ENCODE measurements at places on chromosomes 6 and 20.

DNA sequence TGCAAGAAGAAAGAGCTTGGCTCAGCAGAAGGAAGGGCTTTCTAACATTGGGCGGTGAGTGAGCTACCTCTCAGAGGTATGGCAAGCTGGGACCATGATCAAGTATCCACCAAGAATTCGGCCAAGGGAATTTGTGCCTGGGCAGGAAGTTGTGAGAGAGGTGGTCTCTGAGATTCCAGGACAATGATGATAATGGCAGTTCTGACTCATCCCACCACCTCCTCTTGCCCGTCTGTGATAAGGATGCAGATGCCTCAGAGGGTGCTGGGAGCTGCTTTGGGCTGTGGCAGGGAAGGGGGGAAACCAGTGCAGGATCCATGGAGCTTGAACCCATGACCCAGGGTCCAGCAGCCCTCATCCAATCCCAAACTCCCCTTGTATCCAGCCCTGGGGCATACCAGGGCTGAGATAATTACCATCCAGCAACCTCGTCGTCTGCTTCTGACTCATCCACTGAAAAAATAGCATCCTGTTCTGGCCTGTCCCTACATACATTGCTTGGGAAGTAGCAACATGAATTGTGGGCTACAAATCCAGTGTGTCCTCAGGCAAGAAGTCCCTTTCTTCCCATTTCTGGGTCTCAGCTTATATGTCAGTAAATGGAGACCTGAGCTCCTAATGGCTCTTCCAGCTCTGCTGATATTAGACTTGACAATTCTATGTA lies 5.9 kb downstream of the TGM6 start:
- no peak for DNase-seq

- DNase-seq: no peak
Observed at GRCh38 chr6:118656847-118657451, 5.6 kb upstream of the CEP85L start.

DNA sequence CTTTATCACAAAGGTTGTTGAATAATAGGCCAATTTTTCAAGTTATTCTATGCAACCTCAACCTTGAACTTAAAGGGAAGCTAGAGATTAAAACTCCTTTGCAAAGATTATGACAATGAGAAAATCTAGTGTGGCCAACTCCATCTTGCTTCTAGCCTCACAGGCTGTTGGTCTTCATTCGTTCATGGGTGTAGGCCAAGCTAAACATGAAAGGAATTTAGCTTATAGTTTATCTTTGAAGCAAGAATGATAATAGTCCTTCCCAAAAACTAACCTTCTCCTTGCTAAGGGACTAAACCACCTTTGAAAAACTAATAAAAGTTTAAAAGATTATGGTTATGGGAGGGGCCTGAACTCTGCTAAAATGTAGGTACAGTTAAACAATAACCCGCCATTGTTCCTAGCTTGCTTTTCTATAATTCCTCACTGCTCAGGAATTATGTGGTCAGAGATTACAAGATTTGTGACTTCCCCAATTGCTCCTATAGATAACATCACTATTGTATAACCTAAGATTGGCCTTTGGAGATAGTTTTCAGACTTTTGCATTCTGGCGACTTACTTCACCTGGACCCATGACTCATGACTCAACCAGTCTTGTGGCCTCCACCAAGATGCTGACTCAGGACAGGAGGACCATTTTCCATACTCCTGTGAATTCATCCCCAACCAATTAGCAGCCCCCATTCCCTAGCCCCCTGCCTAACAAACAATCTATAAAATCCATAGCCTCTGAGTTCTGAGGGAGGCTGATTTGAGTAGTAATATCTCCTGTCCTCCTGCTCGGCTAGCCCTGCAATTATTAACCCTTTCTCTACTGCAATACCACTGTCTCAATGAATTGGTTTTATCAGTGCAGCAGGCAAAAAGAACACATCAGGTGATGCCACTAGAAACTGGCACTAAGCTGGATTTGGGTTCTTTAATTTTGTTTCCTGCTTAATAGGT lies 154.5 kb downstream of the CD83 start:
- DNase-seq: no peak

DNA sequence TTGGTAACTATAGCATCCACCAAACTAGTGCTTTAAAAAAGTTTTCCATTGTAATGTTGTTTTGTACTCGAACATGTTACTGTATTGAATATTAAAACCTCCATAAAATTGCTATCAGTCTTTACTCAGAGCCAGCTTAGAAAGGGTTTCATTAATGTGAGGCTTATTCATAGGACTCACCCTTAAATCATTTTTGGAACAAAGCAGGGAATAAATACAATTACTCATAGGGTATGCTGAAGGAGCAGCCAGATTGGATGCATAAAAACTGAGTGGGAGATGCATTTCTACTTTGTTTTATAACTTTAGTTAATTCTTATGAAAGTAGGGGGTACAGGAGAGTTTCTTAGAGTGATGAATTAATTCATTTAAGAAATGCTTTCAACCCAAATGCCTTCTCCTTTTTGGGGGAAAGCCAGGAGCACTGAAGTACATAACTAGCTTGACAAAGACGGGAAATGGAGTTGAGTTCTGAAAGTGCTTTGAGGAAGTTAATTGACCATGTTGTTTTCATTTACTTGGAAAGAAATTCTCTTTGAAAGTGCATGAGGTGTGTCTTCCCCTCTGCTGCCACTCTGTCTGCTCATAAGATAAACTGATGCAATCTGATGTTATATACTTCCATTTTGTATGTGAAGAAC lies 90.3 kb downstream of the RNF144B start:
- no peak for DNase-seq

DNA sequence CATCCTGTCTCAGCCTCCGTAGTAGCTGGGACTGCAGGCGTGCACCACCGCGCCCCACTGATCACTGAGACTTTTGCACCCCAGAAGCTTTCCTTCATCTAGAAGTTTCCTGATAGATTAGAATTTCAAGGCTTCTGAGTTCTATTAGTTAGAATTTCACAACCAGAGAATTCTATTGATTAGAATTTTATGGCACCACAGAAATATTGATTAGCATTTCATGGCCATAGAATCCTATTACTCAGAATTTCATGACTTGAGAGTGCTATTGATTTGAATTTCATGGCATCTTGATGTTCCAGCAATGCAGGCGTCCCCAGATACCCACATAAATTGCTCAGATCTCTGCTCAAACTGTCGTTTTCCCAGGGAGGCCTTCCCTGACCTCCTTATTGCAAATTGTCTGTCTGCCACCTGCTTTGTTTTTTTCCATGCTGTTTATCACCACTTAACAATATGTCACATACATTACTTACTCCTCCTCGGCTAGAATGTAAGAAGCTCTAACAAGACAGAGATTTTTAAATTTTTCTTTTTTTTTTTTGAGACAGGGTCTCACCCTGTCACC lies 16.9 kb upstream of the CBFA2T2 start:
- no peak for DNase-seq

DNA sequence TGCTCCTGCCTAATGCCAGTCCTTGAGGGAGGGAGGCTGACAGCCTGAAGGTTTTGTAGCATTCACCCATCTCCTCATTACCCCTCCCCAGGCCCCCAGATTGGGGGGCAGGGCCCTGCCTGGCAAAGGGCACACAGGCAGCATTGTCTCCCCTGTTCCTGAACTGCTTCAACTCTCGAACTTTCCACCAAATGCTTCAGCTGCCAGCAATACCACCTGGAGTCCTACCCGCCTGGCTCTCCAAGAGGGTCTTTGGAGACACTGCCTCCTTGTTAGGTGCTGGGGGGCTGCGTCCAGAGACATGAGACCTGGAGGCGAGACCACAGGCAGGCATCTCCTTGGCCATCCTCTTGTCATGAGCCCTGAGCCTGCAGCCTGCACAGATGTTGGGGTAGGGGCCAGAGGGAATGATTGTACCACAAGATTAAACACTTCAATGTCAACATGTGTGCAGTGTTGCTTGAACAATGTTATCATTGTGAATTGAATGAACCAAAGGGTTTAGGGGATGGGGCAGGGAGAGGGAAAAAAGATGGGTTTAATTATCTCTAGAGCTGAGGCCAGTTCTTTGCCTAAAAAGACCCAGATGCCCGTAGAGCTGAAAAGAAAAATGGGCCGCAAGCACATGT lies 25.0 kb downstream of the BMP7 start:
- DNase-seq: no peak

GRCh38 chr6:74268815-74269599 lies 573.0 kb downstream of the CD109 start:
- no peak for DNase-seq

GRCh38 chr6:36694616-36695015 lies 3.0 kb upstream of the RAB44 start:
- no peak for DNase-seq

- DNase-seq: no peak
Observed at GRCh38 chr20:43388268-43389002, 69.3 kb upstream of the SRSF6 start.

DNA sequence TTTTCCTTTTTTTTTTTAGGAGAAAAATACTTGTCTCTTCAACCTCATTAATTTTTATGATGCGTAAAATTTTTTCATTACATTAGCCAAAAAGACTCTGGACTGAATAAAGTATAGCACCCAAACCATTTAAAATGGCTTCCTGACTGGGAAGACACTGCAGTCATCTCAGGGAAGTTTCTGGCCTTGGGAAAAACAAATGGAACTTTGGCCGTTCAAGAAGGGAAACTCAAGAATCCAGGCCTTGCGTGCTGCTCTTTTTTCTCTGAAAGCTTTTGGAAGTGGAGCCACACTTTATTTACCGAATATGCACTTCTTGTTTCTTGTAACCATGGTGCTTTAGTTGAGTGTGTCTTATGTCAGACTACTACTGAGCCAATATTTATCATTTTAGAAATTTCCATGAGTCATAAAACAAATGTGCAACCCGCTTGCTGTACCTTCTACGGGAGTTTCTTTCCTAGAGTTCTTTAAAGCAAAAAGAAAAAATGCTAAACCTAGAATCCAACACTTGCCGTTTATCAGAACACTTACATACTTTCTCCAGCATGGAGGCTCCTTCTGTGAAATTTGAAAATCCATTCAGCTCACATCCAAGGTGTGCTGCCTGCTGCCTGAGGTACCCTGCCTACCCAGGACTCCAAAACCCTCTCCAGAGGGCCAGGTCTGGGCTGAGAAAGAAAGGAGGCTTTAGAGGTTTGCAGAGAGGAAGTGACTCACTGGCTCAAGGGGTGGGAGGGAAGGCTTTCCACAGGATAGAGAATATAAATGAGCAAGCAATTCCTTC lies 11.5 kb upstream of the DSTN start:
- DNase-seq: no peak

GRCh38 chr6:25034431-25034921 lies 98.7 kb upstream of the RIPOR2 start:
- no peak for DNase-seq

DNA sequence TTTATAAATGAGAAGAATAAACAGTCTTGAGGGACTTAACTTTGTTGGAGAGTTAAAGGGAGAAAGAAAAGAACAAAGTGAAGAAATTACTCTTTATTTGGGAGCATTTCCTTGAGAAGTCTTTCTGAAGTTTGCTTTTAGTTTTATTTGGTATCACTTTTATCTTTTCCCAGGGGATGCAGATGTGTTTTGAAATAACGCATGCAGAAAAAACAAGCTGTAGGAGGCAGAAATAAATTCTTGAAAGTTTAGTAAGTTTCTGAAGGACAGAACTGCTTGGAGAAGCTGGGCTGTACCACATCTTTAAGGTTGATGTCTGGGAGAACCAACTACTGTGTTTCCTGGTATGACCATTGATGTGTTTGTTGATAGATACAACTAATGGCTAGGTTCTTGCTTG lies 75.0 kb downstream of the PLCB4 start:
- DNase-seq: no peak

GRCh38 chr6:144882425-144882824 lies 597.3 kb downstream of the UTRN start:
- DNase-seq: no peak

DNA sequence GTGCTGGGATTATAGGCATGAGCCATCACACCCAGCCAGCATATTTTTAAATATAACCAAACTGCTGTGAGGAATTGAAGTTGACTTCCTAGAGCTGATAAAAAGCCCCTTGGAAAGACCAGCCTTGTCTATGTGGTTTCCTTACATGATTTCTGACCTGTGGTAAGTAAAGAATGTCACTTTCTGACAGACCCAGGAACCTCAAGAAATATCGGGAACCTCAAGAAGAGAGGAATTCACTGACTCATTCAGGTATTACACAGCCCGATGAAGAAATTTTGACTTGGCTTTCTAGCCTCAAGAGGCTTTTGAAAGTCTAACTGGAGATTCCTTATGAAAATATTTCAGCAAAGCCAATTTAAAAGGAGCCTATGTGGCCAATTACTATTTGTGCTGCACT lies 71.8 kb downstream of the FOXF2 start:
- DNase-seq: no peak

DNA sequence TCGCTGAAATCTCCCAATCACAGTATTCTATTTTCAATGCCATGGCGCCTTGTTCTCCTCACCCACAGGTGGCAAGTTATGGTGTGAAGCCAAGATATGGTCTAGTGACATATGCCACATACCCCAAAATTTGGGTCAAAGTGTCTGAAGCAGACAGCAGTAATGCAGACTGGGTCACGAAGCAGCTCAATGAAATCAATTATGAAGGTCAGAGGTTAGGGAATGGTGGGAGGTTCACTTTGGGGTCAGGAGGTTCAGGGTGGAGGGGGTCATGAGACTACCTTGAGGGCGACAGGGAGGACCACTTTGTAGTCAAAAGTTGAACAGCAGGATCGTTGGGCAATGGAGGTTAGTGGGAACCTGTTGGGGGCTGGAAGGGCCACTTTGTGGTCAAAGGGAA lies 2.4 kb downstream of the CFB start:
- DNase-seq: no peak

GRCh38 chr20:20353576-20353975 lies 14.3 kb upstream of the INSM1 start:
- no peak for DNase-seq

- no peak for DNase-seq
Observed at GRCh38 chr6:12567682-12568081, 148.9 kb upstream of the PHACTR1 start.

GRCh38 chr6:155190677-155191076 lies 73.1 kb upstream of the CLDN20 start:
- no peak for DNase-seq

DNA sequence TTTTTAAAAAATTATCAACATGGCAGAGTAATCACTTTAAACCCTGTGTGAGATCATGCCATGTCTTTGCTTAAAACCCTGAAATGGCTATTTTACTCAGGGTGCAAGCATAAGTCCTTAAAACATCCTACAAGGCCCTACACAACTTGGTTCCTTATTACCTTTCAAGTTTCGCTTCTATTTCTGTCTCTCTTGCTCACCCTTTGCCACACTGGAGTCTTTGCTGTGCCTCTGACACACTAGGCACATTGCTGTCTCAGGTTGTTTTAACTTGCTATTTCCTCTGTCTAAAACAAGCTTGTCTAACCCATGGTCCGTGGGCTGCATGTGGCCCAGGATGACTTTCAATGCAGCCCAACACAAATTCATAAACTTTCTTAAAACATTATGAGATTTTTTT lies 55.6 kb downstream of the KIAA0408 start:
- no peak for DNase-seq

DNA sequence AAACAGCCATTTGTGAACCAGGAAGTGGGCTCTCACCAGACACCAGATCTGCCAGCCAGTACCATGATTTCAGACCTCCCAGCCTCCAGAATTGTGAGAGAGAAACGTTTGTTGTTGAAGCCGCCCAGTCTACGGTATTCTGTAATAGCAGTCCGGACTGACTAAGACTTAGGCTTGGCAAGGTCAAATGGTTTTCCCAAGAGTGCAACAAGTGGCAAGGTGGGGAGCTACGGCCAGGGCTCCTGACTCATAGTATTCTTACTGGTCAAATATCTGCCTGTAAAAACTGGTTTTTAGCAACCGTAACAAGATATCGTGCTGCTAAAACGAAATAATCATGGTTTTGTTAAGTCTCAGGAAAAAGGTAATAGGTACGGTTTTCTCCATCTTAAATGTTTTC lies 37.8 kb downstream of the MCUR1 start:
- DNase-seq: no peak
